ENCODE measurements at places on chromosomes 7 and 10. TPM values are rescaled to one million over a fixed set of nuclear protein-coding genes. Genes with fewer than 3 reads are reported as not detected.

- no peak for DNase-seq
These were observed 54.8 kb upstream of the AGBL3 start for GRCh38 chr7:134931487-134931886.

- DNase-seq, result no peak
These were observed 28.7 kb downstream of the ZNF775 start for GRCh38 chr7:150407588-150408392.

DNA sequence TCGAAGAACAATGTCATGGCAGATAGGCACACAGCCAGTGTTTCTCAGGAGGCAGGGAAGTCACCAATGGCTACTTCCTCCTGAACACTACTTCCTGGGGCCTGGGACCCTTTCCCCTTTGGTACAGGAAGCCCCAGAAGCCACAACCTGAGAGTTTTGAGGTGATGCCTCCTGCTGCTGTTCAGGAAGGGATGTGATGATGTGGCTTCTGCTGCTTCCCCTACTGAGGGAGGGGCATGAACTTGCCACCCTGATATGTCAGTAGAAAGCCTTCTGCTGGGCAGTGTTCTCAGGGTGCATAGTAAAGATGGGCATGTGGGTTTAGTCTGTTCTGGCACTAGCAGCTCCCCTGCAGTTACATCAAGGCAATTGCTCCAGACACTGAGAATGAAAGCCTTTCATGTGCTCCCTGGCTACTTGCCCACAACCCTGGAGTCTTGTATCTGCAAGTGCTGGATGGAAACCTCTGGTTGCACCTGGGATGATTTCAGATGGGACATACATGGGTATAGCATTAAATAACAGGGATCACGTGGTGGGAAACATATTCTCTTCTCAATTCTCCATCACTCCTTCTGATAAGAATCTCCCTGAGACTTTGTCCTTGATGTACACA is 69.3 kb downstream of the ADRA2A start:
- DNase-seq, result no peak

DNA sequence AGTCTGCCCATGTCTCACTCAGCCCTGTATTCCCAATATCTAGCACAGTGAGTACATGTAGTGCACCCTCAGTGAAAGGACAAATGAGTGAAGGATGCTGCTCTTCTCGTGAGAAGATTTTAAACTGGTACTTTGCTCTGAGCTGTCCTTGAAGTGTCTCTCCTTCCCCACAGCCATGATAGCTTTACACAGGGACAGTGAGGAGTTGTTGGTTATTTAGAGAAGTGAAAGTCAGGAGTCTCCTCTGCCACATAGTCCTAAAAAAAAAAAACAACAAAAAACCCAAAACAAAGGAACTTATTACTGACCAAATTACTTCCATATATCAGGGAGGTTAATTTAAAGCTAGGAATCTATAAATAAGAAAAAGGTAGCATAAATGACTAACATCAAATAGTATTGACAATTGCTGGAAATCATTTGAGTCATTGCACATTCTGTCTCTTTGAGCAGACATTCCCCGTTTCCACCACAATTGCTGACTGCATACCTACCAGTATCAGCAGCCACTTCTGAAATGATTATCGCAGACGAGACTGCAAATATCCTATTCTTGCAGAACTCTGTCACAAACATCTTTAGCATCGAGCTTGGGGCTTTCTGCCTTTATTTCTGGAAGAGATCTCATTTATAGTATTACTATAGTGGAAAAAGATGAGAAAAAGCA is 202.1 kb downstream of the PTEN start:
- DNase-seq, result no peak

DNA sequence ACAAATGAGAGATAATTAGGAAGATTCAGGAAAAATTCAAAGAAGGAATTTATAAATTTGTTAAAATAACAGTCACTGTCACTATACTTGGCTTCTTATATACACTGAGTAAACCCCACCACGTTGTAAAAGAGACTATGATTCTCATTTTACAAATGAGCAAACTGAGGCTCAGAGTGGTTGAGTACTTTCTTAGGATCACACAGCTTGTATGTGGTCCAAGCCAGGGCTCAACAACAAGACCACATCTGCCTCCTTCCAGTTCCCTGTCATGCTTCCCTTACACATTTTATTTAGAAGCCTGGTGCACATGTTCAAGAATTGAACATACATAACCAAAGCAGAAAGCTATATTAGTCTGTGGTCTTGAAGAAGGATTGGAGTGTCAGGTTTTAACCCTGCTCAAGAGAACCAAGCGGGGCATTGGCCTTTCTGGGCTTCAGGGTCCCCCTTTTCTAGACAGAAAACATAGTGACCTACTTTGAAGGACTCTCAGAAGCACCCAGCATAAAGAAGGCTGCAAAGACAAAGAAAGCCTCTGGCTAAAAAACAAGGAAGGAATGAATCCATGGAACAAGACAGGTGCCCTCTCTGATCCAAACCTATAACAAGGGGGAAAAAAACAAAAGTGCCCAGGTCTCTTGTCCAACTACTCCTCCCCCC is 846 bp downstream of the MRLN start:
- DNase-seq, result no peak

GRCh38 chr10:79608505-79609375 is 2.0 kb upstream of the SFTPA1 start:
- no peak for DNase-seq

The TMEM270 gene
- total RNA-seq, result not detected

- DNase-seq, result no peak
These were observed 138.2 kb downstream of the C10orf105 start for GRCh38 chr10:71581376-71581775.

DNA sequence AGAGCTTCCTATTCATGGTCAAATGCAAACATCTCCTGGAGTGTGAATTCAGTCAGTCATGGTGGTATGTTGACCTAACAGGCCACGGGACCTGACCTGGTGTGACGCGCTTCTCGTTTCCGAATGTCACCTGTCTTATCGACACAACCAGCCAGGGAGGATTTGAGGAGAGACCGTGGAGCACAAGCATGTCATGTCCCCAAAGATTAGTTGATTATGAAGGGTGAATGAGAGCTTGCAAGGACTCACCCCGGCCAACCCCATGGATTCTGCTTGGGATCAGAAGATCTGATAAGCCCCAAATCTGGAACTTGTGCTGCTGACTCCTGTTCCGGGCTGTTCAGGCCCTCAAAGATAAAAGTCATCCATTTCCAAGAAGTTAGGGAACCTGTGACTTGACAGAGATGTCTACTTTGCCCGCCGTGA is 10.5 kb downstream of the ADRA2A start:
- no peak for DNase-seq
